ENCODE measurements at places on chromosomes 16 and 17.

DNA sequence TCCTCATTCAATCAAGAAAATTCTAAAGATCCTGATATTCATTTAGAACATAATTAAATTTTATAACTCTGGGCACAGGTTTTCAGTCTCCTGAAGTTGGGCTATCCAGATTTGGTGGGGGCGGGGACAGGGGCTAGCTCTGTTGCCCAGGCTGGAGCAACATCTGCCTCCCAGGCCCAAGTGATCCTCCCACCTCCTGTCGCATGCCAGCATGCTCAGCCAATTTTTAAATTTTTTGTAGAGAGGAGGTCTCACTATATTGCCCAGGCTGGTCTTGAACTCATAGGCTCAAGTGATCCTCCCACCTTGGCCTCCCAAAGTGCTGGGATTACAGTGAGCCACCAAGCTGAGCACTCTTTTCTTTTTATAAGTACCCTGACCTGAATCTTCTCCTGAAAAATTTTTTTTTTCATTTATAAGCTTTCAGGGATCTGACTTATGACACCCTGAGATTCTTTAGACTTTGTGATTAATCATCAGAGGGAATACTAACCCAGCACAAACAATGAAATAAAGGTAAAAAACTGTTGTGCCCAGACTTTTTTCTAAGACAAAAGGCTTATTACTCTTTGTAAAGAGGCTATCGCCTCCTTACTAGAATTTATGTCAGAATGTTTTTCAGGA, 62.6 kb downstream of the TUBD1 start:
- no peak for DNase-seq

DNA sequence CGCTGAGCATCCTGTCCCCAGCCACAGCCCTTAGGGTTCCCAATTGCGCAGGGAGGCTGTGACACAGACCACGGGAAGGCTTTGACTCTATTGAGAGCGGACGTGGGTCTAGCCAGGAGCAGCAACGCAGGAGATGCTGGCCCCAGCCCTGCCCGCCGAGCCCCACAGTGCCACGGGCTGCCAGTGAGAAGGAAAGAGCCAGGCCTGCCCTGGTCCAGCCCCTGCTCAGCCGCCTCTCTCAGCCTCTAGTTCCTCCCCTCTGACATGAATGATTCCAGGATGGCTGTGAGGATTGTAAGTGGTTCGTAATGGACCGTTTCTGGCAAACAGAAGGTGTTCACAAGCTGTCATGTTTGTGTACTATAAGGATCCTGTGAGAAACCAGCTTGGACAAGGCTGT, 2.5 kb downstream of the BHLHA9 start:
- no peak for DNase-seq

DNA sequence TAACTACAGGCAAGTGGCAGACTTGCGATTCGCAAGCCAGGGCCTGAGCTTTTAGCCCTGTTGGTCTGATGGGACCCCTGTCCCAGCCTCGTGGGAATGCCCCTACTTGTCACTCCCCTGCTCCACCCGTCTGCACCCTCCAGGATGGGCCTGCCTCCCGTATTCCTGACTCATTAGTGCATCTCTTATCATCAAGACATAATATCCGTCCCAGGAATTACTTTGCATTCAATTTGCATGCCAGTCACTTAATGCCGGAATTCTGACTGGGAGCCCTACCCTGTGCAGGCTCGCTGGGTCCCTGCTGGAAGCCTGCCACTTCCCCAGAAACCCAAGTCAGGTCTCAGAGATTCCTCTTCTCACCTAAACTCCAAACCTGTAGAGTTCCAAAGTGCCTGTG, 3.3 kb downstream of the PRSS53 start:
- DNase-seq = no peak

- no peak for DNase-seq
These were observed 29.0 kb upstream of the SSTR2 start for GRCh38 chr17:73135766-73136165.

DNA sequence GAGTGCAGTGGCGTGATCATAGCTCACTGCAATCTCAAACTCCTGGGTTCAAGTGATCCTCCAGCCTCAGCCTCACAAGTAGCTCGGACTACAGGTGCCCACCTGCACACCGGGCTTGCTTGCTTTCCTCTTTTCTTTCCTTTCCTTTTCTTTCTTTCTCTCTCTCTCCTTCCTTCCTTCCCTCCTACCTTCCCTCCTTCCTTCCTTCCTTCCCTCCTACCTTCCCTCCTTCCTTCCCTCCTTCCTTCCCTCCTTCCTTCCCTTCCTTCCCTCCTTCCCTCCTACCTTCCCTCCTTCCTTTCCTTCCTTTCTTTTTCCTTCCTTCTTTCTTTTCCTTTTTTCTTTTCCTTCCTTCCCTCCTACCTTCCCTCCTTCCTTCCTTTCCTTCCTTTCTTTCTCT, 225.5 kb downstream of the MRTFB start:
- no peak for DNase-seq

- no peak for DNase-seq
These were observed 81.1 kb upstream of the ALOX12 start for GRCh38 chr17:6914711-6915110.

GRCh38 chr16:3987231-3987630, 106.7 kb upstream of the CREBBP start:
- no peak for DNase-seq

GRCh38 chr17:66995944-66996343, 31.4 kb downstream of the CACNG4 start:
- no peak for DNase-seq

DNA sequence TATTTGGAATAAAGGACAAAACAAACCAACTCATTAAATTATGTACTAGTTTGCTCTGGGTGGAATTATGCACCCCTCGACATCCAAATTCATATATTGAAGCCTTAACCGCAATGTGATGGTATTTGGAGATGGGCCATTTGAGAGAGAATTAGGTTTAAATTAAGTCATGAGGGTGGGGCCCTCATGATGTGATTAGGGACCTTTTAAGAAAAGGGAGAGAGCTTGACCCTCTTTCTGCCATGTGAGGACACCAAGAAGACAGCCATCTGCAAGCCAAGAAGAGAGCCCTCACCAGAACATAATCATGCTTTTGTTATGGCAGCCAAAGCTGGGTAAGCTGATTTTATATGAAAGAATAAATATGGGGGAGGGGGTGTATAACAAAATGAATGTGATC, 2.0 kb downstream of the C16orf87 start:
- no peak for DNase-seq

DNA sequence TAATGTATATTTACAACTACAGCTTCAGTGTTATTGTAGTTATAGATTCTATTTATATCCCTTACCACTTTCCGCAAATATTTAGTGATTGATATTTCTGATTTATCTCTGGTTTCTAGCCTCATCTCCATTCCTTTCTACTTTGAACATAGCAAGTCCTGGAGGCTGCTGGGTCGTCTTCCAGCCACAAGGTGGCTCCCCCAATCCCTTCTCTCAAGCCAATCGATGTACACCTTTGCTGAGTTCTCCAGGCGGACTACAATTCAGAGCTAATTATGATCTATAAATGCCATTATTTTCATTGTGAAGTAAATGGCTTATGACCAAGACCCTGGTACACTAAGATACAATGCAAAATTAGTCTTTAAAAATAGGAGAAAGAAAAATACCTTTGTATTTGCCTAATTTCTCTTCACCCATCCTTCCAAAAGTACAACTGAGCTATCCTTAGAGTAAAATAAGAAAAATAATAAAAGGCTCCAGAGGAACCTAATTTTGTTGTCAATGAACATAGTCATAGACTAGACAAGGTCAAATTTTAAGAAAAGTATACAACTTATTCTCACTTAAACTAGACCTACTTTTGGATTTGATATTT, 122.1 kb downstream of the SKAP1 start:
- DNase-seq = peak; percentile 42

DNA sequence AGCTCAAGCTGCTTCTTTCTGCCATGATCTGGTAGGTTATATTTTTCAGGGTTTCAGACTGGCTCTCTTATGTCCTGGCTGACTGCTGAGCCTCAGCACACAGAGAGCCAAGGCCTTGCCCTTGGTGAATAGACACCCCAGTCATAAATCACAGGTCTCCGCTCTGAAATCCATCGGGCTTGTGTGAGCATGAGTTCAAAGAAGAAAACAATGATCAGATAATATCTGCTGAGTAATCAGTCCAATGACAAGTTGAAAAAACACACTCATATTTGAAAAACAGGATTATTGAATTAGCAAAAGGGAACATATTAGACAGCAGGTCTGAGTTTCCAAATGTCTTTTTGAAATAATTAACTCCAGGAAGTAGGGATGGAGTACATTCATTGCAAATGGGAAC, 51.1 kb upstream of the NDRG4 start:
- no peak for DNase-seq

- DNase-seq = peak; percentile 60
These were observed 21.1 kb downstream of the ARHGAP27 start for GRCh38 chr17:45411348-45412105.

GRCh38 chr17:15380446-15380845, 39.0 kb upstream of the TEKT3 start:
- no peak for DNase-seq

- DNase-seq = no peak
These were observed 6.7 kb upstream of the SLC25A39 start for GRCh38 chr17:44331249-44331760.

DNA sequence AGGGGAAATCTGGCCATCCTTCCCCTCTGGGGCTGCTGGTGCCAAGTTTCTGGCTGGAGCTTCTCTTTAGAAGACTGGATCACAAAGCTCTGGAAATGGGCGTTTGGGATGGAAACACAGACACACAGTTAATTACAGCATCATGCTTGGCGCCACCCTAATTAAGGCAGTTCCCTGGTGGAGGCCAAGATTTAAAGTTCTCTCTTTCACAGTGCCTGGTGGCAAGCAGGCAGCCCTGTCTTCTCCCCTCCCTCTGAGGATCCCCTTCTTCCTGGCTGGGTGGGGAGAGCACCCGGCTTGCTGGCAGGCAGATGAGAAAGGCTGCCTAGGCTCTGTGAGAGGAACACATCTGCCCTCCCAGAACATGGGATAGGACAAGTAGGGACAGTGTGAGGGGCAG, 59.0 kb upstream of the NKD1 start:
- no peak for DNase-seq
